LHCN-M2 (cell line): ENCODE measurements at places on chromosomes 11 and 22. TPM values are rescaled to one million over a fixed set of nuclear protein-coding genes. Genes with fewer than 3 reads are reported as not detected.

The TRPM5 gene
- total RNA-seq = not detected in 2 replicates

The GPR83 gene
- not detected in 2 replicates for total RNA-seq

The OTOG gene
- total RNA-seq = not detected in 2 replicates

DNA sequence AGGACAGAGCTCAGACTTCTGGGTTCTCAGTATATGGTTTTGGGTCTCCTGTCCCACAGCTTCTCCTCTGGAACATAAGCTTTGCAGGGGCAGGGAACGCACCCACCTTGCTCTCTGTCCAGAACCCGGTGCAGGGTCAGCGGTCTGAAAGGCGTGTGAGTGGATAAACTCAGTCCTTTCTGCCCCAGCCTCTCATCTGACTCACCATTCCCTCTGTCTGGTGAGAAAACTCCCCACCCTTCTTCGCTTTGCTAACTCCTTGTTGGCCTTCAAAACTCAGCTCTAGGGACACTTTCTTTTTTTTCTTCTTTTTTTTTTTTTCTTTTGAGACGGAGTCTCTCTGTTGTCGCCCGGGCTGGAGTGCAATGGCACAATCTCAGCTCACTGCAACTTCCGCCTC is 68.9 kb upstream of the NUP50 start:
- DNase-seq = no peak

DNA sequence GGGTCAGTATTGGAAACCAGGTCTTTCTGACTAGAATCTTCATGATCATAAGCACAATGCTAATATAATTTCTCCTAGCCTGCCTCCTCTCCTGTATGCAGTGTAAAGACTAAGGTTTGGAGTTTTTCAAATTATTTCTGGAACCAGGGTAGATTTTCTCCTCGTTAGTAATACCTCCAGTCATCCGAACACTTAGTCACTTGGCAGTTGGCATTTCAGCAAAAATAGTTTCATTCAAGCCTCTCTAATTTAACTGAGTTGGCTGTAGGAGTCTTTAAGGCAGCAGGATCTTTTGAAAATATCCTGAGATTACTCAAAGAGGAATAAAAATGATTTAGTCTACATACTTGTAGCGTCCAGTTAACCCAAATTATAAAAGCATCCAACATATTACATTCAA is 6.3 kb downstream of the TYR start:
- DNase-seq = no peak

- no peak for DNase-seq
These were observed 142.6 kb downstream of the ATXN10 start for GRCh38 chr22:45814198-45814597.
